Stimulated activated naive B cell treated with anti-CD40 and anti-IgM and Interleukin-4, amounts not matched to agents 10 μg/mL and 1 μg/mL and 100 μg/mL, for 72 hours (primary cell): ENCODE measurements at places on chromosomes 11 and 22.
A peak's percentile ranks its signal among the peaks of the same experiment; 100 is the strongest.

GRCh38 chr11:23226331-23227077 lies 366.2 kb upstream of the CCDC179 start:
- DNase-seq: no peak
- H3K4me3 ChIP-seq: no peak overlapping the region
- H3K27ac ChIP-seq: no peak overlapping the region
- no peaks in the 10 kb centered on the region for H3K4me1 ChIP-seq
- H3K36me3 ChIP-seq: no peaks in the 10 kb centered on the region
- H3K27me3 ChIP-seq: no peaks in the 10 kb centered on the region

GRCh38 chr11:3885855-3886254 lies 30.4 kb downstream of the STIM1 start:
- peaks cover 79% of the 10 kb centered on the region for H3K4me1 ChIP-seq
- H3K4me3 ChIP-seq: no peak overlapping the region
- DNase-seq: no peak
- H3K27ac ChIP-seq: no peak overlapping the region
- peaks cover 5% of the 10 kb centered on the region for H3K36me3 ChIP-seq

DNA sequence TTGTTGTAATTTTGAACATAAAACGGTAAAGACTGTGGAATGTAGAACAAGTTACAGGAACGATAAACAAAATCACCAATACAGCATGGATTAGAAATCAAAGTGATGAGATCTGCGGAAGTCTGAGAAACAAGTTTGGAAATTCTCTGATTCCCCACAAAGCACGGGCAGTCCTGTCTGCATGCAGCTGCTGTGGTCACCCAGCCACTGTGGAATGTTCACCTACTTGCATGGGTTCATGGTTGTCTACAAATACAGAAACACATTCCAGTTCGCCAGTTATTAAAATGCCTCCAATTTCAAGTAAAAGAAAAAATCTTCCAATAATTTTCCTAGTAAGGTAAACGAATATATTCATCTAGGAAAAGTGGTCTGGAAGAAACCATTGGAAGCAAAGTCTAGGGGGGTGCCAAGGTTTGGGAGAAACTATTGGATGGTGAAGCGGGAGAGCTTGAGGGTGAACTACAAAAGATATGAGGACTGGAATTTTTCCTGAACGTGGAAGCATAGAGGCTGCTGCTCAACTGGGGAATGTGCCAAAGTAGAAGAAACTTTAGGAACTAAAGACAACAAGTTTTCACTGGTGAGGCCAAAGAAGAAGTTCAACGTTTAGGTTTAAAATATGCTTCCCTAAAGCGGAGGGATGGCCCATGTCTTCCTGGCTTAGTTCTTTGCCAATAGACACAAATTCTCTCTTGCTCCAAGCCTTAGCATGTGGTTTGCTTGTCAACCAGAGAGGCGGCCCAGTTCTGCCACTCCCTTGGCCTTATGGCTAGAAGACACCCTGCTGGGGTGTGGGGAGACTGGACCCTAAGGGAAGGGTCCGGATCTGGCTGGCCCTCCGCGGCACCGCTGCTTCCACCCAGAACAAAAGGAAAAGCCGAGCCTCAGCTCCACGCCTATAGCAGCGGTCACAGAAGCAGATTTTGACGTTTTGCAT lies 70.2 kb downstream of the CTTN start:
- DNase-seq: no peak
- H3K36me3 ChIP-seq: no peaks in the 10 kb centered on the region
- H3K4me1 ChIP-seq: peaks cover 24% of the 10 kb centered on the region
- no peak overlapping the region for H3K27ac ChIP-seq
- peaks cover 52% of the 10 kb centered on the region for H3K27me3 ChIP-seq

- no peak for DNase-seq
- H3K4me1 ChIP-seq: peaks cover 31% of the 10 kb centered on the region
- H3K27ac ChIP-seq: peak overlapping the region; percentile 51
- peaks cover 37% of the 10 kb centered on the region for H3K27me3 ChIP-seq
- H3K36me3 ChIP-seq: no peaks in the 10 kb centered on the region
These were observed 477 bp downstream of the ZBTB16 start for GRCh38 chr11:114059984-114060391.

DNA sequence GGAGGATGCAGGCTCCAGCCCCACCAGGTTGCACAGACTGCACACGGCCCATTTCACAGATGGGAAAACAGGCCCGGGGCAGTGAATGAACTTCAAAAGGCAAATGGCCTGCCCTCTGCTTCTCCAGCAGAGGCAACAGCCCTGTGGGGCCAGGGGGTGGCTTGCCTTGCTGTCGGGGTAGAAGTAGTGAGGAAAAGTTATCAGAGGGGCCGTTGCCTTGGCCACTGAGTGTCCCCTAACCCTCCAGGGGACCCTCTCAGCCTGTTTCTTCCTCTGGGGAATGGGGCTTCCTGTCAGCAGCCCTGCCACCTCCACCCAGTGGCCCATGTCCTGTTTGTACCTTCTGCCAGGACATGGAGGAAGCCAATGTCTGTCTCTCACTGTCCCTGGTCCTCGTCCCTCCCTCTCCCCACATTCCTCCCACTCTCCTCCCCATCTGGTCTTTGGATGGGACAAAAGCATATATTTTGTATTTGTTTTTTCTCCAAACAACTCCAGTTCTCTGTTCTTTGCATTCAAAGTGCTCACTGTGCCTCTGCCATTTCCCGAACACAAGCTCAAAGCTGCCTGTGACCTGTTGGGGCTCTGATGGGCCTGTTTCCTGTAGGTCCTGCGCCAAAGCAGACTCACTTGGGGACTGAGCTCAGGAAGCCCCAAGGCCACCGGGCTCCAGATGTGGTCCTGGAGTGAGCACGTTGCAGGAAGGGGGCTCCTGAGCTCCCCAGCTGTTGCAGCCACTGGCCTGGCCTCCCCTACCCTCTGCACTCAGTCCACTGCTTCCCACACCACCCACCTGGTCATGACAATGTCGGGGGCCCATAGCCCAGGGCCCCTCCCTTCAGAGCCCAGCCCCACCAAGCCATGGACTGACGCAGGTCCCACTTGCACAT lies 9.5 kb downstream of the MAP4K2 start:
- DNase-seq: no peak
- H3K36me3 ChIP-seq: peaks cover 40% of the 10 kb centered on the region
- H3K4me1 ChIP-seq: peaks cover 39% of the 10 kb centered on the region
- peak overlapping the region; percentile 78 for H3K27ac ChIP-seq
- no peaks in the 10 kb centered on the region for H3K27me3 ChIP-seq

DNA sequence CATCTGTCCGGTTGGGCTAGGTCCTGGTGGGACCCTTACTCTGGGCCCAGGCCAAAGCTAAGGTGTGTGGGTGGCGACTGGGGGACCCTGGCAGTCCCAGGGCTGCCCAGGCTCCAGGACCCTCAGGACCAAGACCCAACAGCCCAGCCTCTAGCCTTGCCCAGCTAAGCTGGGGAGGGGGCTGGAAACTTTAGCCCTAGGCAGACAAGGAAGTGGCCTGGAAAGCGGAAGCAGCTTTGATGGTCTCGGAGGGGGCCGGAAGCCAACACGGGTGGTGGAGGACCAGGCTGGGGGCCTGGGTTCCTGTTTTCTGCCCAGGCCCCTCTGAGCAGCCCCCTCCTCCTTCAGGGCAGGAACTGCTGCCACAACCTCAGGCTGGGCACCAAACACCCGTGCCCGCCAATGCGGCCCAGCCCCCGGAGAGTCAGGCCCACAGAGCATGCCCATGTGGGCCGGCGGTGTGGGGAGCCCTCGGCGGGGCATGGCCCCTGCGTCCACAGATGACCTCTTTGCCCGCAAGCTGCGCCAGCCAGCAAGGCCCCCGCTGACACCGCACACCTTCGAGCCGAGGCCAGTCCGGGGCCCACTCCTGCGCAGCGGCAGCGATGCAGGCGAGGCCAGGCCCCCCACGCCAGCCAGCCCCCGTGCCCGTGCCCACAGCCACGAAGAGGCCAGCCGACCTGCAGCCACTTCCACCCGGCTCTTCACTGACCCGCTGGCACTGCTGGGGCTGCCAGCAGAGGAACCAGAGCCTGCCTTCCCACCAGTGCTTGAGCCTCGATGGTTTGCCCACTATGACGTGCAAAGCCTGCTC lies 2.8 kb downstream of the SIPA1 start:
- peaks cover 40% of the 10 kb centered on the region for H3K4me1 ChIP-seq
- H3K27ac ChIP-seq: peak overlapping the region; percentile 98
- peak; percentile 54 for DNase-seq

GRCh38 chr11:45538363-45538762 lies 127.1 kb downstream of the CHST1 start:
- no peaks in the 10 kb centered on the region for H3K36me3 ChIP-seq
- H3K4me1 ChIP-seq: no peaks in the 10 kb centered on the region
- peaks cover 36% of the 10 kb centered on the region for H3K27me3 ChIP-seq
- no peak for DNase-seq
- H3K4me3 ChIP-seq: no peak overlapping the region
- no peak overlapping the region for H3K27ac ChIP-seq
